NCI-H2107 (cell line): ENCODE measurements at places on chromosomes 11 and 22.

GRCh38 chr11:117096201-117096991, 1.8 kb downstream of the SIK3 start:
- DNase-seq, result no peak

- no peak for DNase-seq
These were observed 22.1 kb downstream of the CHRDL2 start for GRCh38 chr11:74709175-74709574.

DNA sequence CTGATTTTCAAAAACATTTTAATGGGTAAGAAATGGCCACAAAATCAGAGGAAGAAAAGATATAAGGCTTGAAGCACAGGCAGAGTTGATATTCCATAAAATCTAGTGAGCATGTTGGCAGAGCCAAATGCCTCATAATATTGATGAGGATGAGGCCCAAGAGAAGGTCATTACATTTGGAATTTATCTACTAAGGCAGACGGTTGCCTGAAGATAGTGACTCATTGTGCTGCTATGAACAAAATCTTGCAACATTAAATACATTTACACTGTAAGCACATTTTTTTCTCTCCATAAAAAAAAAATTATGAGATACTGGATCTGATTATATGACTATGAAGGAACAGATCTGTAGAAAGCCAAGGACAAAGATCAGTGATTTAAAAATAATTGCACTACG, 881.4 kb upstream of the CHORDC1 start:
- no peak for DNase-seq

- DNase-seq, result no peak
These were observed 82.2 kb downstream of the FLI1 start for GRCh38 chr11:128776069-128776423.

- DNase-seq, result no peak
These were observed 991 bp upstream of the OSM start for GRCh38 chr22:30267382-30268302.

DNA sequence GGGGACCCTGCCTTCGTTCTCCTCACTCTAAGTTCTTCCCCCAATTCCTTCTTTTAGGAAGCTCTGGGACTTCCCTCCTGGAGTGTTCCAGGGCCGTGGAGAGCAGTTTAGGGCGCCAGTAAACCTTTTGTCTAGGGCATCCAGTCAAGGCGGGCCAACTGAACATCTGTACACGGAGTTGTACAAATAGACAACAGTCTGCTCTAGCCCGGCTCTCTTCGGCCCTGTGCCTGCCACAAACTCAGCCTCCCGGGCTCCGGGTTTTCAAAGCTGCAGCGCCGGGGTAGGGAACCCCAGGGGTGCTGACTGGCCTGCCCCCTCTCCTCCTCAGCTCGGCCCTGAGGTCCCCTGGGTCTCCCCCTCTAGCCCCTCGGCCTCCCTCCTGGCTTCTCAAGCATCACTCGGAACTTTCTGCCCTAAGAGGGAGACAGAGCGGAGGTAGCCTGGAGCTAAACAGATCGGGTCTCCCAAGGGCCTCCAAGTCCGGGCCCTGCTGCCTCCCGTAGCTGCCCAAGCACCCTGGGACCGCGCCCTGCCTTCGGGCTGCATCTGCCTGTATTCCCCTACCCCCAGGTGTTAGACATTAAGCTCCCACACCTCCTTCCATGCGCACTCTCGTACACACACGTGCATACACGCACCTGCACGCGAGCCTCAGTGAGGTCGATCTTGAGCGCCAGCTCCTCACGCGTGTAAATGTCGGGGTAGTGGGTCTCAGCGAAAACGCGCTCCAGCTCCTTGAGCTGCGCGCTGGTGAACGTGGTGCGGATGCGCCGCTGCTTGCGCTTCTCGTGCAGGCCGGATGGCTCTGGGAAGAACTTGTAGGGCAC, 3.3 kb downstream of the PHOX2A start:
- DNase-seq, result no peak

DNA sequence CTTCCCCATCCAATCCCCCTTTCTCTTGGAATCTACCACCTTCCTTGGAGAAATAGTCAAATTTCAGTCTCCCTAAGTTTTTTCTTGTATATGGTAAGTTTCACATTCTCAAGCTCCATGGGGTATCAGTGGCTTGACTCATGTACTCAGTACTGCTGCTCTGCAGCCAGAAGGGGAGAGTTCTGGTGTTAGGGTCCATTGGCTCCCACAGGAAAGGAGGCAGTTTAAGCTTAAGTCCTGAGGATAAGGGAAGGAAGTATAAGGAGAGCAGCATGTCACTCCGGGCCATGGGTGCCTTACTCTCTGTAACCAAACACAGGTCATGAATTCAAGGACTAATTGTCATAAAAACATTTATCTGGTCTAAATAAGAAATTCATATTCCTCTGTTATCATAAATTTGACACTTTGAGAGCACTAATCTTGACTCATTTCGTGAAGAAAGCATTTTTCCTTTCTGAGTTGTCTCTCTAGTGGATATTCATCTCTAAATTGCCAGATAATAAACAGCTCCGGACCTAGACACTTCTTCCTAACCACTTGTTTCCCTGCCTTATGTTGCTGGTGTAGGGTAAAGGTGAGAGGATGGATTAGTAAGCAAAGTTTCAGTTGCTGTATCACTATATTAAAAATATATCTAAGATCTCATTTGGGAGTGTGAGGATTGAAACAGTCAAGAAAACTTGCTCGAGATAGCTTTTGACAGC, 20.1 kb upstream of the SORL1 start:
- DNase-seq, result no peak

DNA sequence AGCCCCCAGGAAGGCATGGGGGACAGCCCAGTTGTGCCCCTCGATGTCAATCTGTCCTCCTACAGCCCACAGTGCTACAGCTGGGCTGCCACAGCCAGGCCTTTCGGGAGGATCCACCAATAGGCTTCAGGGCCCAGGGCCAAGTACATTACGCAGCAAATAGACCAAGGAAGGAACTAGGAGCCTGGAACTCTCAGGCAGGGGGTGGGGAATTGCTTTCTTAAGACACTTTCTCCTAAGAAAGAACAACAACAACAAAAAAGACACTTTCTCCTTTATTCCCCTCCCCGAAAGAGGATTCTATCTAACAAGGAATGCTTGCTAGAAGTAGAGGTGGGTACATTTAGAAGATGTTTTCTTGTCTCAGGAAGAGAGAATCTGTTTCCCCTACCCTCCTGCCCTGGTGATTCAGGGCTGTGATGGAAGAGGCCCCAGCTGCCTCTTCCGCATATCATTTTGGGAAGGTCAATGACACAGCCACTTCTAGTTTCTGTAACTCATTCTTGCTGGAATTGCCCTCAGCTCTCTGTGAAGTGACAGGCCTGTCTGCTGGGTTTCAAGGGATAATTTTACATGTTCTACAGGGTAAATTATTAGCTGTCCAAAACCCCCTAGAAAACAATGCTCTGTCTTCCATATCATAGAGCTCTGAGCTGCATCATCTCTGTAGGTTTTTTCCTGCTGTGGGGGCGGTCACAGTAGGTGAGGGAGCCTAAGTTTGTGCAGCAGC, 6.0 kb upstream of the MALAT1 start:
- no peak for DNase-seq

GRCh38 chr11:30016588-30017363, at the start of gene KCNA4:
KCNA4 (minus strand) TSS chr11:30017030; CDS start chr11:30012678, 4,352 bp downstream.
- DNase-seq, result no peak

- DNase-seq, result no peak
These were observed 15.8 kb downstream of the UPB1 start for GRCh38 chr22:24510637-24511625.

- no peak for DNase-seq
These were observed 624 bp downstream of the TMEM41B start for GRCh38 chr11:9313648-9314290.

- no peak for DNase-seq
These were observed 31.3 kb downstream of the SERPINH1 start for GRCh38 chr11:75593286-75593915.

- no peak for DNase-seq
These were observed 50.5 kb upstream of the SHISAL1 start for GRCh38 chr22:44363013-44363979.

DNA sequence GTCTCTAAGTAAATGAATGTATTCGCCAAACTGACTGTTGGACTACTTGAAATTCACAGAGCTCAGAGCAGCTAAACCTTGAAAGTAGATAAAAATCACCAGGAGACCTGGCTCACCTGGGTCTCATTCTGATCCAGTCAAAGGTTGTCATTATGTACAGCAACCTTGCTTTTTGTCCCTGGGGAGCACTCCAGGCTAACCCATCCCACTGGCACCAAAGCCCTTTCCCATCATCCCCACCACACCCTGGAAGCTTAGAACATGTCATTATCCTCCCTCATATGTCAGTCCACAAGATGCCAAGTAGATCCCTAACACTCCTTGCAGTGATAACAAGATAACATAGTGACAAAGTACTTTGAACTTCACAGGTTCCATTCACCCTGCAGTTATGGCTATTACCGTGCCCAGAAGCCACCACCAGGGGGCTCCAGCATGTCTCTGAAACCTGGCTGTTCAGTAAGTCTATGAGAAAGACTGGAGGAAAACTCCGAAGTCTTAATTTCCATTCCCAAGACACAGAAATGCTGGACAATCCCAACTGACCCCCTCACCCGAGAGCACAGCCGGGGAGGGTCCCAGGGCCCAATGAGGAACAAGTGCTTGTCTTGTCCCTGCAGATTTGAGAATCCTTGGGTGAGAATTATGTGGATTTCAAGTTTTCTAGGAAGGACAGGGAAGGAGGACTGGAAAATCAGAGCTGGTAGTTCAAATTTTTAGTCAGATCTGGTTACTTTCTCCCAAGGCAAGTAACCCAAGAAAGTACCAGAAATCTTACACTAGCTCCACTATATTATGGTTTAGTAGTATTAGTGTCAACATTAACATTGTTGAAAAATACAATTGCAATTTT, 43.0 kb upstream of the USP47 start:
- peak; percentile 48 for DNase-seq

DNA sequence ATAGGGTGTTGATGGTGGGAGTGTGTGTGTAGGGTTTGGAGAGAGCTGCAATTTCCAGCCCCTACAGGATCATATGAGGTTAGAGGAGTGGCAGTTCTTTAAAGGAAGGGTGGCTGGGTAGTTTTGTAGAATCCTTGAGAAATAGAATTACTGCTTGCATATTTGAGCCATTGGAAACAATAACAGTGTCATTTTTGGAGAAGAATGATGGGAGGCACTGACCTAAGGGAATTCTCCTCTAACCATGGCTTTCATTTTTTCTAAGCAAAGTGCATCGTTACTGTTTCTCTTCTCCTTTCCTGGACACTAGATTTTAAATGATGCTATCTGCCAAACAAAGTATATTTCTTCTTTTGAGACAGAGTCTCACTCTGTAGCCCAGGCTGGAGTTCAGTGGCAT, 66.9 kb upstream of the RRM1 start:
- no peak for DNase-seq

DNA sequence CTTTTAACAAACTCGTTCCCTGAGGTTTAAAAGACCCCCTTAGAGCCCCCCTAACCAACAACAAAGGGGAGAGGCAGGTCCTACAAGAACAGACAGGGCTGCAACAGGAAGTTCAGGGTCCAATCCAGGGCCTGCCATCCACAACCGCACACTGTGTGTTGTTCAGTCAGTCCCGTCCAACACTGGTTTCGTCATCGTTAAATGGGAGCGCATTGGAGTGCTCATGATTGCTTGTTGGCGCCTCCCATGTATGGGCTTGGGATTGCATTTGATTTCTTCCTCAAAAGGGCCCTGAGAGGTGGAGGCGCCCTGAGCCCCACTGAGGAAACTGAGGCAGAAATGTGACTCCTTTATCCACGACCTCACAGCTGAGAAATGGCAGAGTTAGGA, 174.1 kb downstream of the MN1 start:
- DNase-seq, result no peak

- DNase-seq, result no peak
These were observed 15.0 kb downstream of the NEAT1 start for GRCh38 chr11:65437436-65438227.

DNA sequence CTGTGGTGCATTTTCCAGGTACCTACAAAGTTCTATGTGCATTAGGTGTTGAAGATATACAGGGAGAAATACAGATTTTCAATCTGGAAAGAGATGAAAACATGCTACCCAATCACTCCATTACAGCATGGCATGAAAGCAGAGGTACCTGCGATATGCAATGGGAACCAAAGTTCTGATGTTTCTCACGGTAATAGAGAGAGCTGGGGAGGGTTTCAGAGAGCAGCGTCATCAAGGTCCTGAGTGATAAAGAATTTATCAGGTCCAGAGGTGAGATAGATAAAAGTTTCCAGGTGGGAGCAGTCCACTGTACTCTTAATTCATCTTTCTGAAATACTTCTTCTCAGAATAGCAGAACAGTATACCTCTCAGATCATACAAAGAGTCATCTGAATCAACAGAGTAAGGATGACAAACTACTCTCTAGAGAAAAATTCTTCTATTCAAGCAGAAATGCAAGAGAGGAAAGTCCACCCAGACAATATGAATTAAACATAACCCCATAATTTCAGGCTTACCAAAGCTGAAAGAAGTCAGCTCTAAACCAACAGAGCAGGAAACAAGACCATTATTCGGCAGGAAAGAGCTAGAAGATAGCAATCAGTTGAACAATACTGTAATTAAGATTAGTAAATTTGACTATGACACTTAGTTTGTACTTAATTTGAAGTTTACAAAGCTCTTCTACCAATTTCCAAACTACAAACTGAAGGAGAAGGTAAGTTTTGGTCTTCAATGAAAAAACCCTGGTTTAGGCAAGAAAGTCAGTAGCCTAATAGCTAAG, 12.8 kb downstream of the CTSC start:
- no peak for DNase-seq

DNA sequence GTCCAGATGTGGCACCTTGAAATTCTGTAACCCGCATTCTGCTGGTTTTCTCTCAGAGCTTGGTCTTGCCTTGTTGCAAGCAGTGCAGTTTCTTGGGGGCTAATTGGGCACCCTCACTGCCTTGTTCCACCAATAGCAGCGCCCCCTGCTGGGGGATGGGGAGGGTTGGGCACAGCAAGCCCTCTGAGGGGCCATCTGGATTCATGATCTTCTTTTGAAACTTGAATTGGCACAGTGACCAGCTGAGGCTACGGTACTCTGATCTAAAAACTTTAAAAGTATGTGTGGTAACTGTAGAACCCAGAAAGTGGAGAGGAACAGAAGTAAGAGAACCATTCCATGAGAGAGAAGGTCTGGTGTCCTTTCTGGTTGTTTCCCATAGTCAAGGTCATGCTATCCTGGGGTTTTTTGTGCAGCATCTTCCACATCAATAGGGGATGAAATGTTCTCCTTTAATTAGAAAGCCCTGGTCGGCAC, 64.2 kb downstream of the MED15 start:
- no peak for DNase-seq

DNA sequence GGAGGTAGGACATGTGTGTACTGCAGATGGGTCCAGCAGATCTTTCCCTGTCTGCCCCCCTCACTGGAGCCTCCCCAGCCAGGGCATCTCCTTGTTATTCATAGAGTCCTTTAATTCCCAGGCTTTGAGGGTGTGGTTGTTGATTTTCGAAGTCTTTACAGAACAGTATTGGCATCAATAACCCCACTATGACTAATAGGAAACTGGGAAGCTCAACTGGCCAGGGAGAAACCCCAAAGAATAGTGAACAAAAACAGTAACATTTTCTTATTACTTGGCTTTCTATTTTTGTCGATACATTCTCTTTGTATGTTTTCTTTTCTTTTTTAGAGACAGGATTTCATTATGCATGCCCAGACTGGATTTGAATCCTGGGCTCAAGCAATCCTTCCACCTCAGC, 57.9 kb downstream of the NF2 start:
- DNase-seq, result no peak

GRCh38 chr11:12008790-12009616, 577 bp upstream of the DKK3 start:
- DNase-seq, result no peak
